Kidney capillary endothelial cell (primary cell): ENCODE measurements at places on chromosomes 5 and 9.

DNA sequence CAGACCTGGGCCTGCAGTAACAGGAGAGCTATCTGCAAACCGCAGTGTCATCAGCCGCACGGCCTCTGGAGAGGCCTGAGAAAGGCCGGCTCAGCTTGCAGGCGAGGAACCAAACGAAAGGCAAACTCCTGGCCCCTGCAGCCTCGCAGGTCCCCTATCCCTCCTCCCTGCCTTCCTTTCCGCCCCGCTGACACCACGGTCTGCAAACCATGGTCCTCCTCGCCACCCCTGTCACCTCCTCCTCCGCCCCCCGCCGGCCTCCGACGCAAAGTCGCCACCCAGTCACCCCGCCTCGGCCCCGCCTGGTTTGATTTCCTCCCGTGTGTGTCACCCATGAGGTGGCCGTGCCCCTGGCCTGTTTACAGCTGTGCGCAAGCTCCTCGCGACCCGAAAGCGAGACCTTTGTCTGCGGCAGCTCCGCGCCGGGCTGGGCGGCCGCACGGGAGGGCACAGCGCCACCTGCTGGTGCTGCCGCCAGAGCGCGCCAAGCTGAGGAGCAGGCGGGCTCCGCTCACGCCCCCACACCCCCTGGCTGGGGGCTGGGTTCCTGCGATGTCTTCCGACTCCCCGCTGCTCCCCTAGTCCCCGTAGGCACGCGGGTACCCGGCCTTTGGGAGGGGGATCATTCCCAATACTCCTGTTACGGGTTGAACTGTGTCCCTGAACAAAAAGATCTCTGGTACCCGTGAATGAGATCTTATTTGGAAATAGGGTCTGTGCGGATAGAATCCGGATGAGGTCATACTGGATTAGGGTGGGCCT, 19.4 kb downstream of the GBGT1 start:
- peak; percentile 81 for DNase-seq

DNA sequence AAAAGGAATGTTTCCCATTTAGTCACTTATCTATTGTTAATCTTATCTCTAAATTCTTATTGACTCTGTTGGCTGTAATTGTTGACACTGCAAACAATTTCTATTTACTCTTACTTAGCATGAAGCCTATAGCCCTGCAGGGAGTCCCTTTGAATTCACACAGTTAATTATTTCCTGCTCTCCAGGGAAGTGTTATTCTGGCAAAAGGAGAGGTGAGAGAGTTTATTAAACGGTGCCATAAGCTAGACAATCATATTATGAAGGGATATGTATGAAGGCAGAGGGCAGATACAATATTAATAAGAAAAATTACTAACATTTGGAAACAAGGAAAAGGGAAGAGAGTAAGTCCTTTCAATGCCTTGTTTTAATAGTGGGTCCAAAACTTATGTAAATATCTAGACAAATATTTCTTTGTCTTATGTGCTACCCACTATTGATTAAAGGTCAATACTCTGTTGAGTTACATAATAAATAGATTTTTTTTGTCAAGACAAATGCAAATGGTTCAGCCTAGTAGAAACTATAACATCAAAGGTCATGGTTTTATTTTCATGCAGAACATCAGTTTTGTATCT, 107.1 kb downstream of the CDH18 start:
- DNase-seq = no peak

DNA sequence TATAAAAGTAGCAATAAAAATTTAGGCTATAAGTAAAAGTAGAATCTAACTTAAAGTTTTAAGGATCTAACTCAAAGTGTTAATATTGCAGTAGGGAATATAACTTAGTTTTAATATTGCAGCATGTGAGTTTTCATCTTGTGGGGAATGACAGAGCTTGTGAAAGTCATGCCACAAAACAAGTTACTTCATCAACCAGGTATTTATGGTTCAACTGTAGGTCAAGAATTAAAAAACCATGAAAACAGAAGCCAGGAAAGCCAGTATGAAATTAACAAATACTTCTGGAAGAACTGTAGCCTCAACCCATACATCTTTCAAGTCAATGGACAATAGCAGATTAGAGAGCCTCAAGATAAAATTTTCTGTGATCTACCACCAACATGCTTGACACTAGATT, 19.0 kb downstream of the HMGCS1 start:
- no peak for DNase-seq

DNA sequence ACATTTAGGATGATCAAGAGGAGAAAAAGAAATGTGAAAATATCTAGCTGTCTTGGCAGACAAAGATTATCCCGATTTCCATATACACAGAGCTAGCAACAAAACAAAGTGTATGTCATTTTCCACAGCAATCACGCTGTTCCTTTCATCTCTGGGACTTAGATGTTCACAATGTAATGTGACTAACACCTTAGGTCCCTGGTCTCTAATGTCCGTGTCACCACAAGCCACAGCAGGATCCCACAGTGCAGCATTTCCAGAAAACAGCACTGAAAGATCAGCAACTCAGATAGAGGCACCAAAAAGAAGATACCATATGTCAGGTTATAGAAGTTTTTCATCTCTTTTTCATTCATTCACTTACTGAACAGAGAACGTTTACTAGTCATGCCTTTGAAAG, 118.0 kb upstream of the TNPO1 start:
- DNase-seq = no peak

GRCh38 chr5:159061179-159061796, 38.4 kb downstream of the EBF1 start:
- peak; percentile 95 for DNase-seq

DNA sequence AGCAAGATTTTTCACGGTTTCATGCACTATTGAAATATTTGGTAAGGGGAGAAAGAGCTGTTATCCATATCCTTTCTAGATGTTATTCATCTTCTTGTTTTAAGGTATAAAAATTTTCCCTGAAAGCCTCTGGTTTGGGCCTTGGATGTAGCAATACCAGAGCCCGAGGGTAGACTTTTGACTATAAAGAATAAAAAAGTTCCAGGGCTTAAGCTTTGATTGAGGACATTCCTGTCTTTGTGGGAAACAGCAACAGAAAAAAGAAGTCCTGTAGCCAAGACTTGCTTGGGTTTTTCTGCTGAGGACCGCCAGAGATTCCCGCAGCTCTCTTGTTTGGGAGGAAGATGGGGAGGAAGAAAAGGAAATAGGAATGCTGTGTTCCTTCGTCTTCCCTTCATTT, 440.0 kb upstream of the WWC1 start:
- no peak for DNase-seq

DNA sequence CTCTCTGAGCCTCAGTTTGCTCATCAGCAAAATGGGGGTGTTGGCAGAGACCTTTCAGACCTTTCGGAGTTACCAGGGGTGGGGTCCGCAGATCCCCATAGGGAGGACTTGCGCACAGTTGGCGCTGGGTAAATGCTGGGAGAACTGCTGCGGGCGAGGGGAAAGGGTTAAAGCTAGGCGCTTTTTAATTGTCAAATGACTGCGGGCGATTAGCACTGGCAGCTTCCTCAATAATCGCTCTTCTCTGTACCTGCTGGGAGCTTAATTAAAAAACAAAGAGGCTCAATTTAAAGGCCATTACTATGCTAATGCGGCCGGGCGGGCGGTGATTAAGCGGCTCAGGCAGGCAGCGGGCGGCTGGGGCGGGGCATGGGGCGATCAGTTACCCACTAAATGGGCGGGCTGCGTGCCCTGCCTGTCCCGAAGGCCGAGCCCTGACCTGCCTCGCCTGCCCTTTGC, 63.0 kb downstream of the LMX1B start:
- DNase-seq = no peak

DNA sequence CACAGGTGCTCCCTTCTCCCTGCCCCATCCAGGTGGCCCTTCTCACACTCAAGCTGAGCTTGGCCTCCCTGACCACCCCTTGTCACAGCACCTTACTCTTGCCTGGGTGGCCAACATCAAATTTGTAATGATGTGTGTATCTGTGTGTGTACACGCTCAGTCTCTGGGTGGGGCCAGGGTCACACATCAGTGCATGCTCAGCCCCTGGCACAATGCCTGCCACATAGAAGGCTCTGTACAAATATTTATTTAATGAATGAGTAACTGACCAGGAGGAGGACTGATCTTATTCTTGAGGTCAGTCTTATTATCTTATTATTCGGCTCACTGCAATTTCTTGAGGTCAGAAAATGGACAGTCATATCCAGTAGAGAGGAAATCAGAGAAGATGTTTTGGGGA, 41.3 kb upstream of the HAND1 start:
- no peak for DNase-seq

DNA sequence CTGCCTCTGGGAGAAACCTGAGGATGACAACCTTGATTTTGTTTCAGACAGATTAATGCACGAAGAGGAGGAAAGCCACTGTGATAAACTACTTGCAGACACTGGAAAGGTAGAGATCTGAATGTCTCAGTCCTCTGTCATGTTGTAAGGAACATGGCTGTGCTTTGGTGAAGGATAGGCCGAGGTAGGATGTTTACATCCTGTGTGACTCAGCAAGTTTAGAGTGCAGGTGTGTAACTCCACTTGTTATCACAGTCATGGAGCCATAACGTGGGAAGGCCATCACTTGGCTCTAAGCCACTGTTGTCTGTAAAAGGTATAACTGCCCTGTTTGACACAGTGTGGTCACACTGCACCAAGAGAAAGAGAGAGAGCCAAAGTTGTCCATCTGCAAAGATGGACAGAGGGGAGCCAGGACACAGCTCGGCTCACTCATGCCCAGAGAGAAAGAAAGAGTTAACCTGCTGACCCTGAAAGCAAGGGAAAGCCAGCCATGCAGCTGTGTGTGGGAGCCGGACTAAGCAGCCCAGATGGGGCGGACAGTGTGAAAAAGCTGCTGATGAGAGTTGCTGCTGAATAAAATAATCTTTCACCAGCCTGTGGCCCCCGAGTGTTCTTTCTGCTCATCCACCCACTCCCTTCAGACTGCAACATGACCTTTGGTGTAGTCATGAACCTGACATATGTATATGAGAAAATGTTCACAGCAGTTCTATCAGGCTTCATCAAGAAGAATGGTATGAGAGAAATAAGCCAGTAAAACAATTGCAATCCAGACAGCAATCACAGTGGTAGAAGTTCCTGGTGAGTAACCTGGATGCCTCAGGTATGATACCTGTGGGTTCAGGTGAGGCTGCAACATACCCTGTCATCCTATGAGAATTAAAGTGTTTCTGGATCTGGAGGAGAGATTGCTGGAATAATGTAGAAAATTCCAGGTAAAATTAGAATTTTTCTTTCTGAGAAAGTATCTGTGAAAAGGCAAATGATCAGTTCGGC, 115.9 kb downstream of the TARS1 start:
- DNase-seq = no peak

- no peak for DNase-seq
These were observed 7.2 kb downstream of the RC3H2 start for GRCh38 chr9:122897969-122898368.

GRCh38 chr5:10726179-10726912, 34.7 kb downstream of the DAP start:
- DNase-seq = no peak

DNA sequence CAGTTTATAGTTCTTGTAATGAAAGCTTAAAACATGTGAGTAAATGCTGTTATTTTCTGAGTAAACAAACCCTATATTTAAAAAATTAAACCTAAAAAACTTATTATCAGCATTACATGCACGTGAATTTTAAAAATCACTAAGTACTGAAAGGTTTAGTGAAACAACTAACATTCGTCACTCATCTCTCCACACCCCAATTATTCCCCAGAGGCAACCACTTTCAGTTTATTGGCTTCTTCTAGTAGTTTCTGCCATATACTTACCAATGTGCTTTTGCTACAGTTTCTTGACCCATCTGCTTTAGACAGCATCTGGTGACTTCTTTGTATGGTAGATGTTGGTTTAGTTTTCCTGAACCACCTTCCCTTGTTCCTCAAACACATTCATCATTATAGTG, 58.1 kb downstream of the ANGPTL2 start:
- no peak for DNase-seq

- DNase-seq = no peak
These were observed 569 bp downstream of the HINT2 start for GRCh38 chr9:35814106-35814840.

DNA sequence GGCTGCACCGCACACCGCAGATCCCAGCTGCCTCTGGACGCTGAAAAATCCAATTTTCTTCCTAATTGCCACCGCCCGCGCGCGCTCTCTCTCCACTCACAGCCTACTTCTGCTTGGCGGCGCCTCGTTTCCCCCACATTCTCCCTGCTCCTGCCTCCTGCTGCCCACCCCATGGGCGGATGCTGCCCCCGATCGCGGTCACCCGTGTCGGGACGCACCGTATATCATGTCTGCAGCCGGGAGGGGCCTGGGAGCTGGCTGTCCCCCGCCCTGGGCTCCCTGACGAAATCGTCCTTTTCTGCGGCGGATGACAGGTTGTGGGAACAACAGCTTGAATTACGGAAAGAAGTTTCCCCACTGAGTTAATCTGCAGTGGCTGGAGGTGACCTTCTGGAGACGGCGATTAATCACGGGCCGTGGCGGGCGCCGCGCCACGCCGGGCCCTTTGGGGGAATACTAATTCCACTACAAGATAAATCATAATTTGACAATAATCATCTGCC, 36.3 kb upstream of the PSD2 start:
- DNase-seq = no peak

DNA sequence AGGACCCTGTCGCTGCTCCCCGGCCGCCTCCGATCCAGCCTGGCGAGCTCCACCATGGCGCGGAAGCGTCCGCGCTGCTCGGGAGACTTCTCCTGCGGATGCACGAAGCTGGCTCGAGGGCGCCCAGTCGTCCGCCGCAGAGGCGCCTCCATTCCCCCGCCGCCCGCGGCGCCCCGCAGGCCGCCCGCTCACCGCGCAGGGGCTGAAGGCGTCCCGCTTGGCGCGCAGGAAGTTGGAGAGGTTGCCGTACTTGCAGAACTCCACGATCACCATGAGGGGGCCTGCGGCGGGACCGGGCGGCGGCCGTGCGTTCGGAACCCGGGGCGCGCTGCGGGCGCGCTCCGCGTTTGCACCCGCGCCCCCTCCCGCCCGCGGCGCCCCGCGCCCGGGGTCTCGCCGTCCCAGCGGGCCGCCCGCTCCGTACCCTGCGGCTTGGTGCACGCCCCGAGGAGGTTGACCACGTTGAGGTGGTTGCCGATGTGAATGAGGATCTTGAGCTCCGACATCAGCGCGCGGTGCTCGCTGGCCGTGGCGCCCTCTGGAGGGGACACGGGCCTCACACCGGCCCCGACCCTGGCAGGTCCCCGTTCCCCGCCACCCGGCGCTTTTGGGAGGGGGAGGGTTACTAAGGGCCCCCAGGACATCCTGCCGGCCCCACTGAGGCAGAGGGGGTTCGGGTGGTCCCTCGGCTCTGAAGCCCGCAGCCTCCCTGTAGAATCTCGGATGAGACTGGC, 27.7 kb upstream of the SCGB3A1 start:
- no peak for DNase-seq

DNA sequence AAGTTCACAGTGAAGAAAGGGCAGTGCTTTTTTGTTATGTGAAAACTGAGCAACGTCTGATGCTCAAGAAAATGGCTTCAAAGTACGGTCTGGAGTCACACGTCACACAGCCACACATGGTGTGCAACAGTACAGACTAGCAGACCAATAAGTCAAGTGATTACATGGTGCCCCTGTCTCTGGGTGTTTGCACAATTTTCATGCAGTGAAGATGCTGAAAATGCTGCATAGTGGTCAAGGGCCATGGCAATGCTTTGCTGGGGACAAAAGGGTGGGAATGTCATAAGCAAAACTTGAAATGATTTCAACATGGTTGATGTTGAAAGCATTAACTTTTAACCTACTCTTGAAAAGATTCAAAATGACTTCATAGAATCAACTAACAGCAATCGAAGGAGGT, 231.2 kb downstream of the EBF1 start:
- no peak for DNase-seq

- no peak for DNase-seq
These were observed 97.6 kb downstream of the GALNT10 start for GRCh38 chr5:154288145-154288544.
